ENCODE measurements at places on chromosomes 7 and 10. TPM values are rescaled to one million over a fixed set of nuclear protein-coding genes. Genes with fewer than 3 reads are reported as not detected.

Gene SLC18A3
- not detected for total RNA-seq

Gene THSD7A
- total RNA-seq = 31.6 TPM

Gene IKZF1
- total RNA-seq = not detected

Gene AHR
- 51.8 TPM for total RNA-seq

Gene REEP3
- total RNA-seq = 61.9 TPM

Gene PNLIP
- total RNA-seq = not detected

Gene NPFFR1
- not detected for total RNA-seq

Gene NPY
- not detected for total RNA-seq

Gene NPC1L1
- total RNA-seq = not detected

Gene SEC61G
- 345 TPM for total RNA-seq

Gene FOXP2
- 0.68 TPM for total RNA-seq

Gene OR13A1
- not detected for total RNA-seq

Gene CAV2
- total RNA-seq = 189 TPM

Gene SYPL1
- total RNA-seq = 56.7 TPM

Gene ADCY1
- 0.35 TPM for total RNA-seq

Gene GIGYF1
- total RNA-seq = 25.7 TPM

Gene BMPR1A
- total RNA-seq = 2.8 TPM

Gene CTAGE4
- total RNA-seq = not detected

Gene ITPRID1
- not detected for total RNA-seq

Gene ZNF22
- 22.5 TPM for total RNA-seq

Gene PON1
- total RNA-seq = not detected

Gene TEX47
- total RNA-seq = not detected

Gene HNRNPA2B1
- 247 TPM for total RNA-seq

Gene DDX56
- total RNA-seq = 89.5 TPM

Gene MYL7
- not detected for total RNA-seq

Gene WNT8B
- not detected for total RNA-seq

Gene FGL2
- not detected for total RNA-seq

Gene VSIR
- 53.8 TPM for total RNA-seq

Gene SEMA4G
- total RNA-seq = 6.9 TPM

Gene TRIM73
- 2.6 TPM for total RNA-seq

Gene GRID2IP
- not detected for total RNA-seq

Gene CNTNAP2
- under 0.01 TPM for total RNA-seq

Gene MSMB
- not detected for total RNA-seq

Gene STEAP2
- total RNA-seq = 0.05 TPM

Gene GPR15LG
- not detected for total RNA-seq

Gene RPEL1
- total RNA-seq = not detected

Gene SFRP5
- total RNA-seq = not detected

Gene TOMM7
- 82.3 TPM for total RNA-seq

Gene SEMA3E
- total RNA-seq = 1.2 TPM

Gene DKK1
- 33.0 TPM for total RNA-seq

Gene MLXIPL
- not detected for total RNA-seq

Gene OGDHL
- total RNA-seq = not detected

Gene VAX1
- total RNA-seq = not detected

Gene LIPN
- total RNA-seq = not detected

Gene LLCFC1
- total RNA-seq = not detected

Gene GARIN1A
- 0.05 TPM for total RNA-seq

Gene TMEM270
- not detected for total RNA-seq

Gene PHKG1
- total RNA-seq = 0.10 TPM

Gene HOXA1
- 2.5 TPM for total RNA-seq

Gene SPDYE9
- not detected for total RNA-seq

Gene CDC14C
- total RNA-seq = not detected
